ENCODE measurements at places on chromosomes 2 and 18. TPM values are rescaled to one million over a fixed set of nuclear protein-coding genes. Genes with fewer than 3 reads are reported as not detected.

Gene CPS1
- total RNA-seq = 8.3 TPM

Gene DCDC2C
- 1.3 TPM for total RNA-seq

DNA sequence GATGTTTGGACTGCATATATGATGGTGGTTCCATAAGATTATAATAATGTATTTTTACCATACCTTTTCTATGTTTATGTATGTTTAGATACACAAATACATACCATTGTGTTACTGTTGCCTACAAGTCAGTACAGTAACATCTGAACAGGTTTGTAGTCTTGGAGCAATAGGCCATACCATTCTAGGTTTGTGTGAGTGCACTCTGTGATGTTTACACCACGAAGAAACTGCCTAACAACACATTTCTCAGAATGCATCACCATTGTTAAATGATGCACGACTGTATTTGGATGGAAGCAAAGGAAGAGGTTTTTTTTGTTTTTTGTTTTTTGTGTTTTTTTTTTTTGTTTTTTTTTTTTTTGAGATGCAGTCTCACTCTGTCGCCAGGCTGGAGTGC, 9.5 kb downstream of the DUSP19 start:
- no peak for DNase-seq

Gene HOXD3
- total RNA-seq = 11.2 TPM

GRCh38 chr2:189137519-189137918, 42.0 kb downstream of the COL5A2 start:
- DNase-seq = no peak

GRCh38 chr2:43676322-43677050, at the start of gene C1GALT1C1L:
TSS of gene C1GALT1C1L (minus strand) at chr2:43676429. CDS start at chr2:43676322, 107 bp downstream.
- peak; percentile 7 for DNase-seq

Gene CACNB4
- 62.9 TPM for total RNA-seq

DNA sequence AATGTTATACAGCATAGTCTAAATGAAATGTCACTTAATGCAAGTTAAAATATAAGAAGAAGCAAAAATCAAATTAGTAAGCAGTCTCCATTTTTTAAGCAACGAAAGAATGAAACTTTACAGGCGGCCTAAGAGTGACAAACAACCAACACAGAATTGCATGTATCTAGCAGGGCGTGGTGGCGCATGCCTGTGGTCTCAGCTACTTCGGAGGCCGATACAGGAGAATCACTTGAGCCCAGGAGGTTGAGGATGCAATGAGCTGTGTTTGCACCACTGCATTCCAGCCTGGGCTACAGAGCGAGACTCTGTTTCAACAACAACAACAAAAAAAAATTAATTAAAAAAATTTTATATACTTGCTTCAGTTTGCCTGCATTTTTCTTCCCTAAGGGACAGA, 16.6 kb downstream of the RBMS1 start:
- DNase-seq = no peak

Gene MOCOS
- 0.77 TPM for total RNA-seq

GRCh38 chr2:216498070-216498378, 620 bp upstream of the RPL37A start:
- no peak for DNase-seq

DNA sequence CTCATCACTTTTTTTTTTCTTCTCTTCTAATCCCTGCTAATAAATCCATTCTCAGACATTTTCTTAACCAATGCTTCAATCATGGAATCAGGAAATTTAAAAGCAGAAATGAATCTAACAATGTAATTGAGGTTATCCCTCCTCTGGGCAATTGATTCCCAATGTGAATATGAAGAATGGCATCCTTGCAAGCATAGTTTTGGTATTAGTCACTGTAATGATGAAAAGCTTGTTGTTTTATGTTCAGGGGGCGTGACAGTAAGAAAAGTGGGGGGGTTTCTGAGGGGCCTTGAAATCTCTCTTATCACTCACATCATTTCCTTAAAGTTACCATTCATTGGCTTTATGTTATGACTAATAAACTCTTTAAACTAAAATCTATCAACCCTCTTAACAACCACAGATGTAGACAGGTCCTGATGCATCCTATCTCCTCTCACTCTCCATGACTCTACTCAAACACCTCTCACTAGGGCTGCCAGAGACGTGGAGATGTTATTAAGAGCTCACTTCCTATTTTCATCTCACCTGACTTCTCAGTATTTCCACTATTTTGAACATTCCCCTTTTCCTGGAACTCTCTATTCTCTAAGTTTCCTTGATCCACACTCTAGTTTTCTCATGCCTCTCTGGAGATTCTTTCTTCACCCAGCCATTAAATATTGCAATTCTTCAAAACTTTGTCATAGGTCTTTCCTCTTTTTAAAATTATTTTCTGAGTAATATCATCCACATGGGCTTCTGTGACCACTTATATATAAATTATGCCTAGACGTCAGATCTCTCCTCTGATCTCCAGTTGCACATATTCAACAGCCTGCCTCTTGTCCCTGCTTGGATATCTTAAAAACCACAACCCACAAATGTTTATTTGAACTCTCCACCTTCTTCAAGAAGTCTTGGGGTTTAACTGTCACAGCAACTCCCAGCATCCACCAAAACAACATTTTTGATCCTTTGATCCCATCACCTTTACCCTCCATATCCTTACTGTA, 332.9 kb downstream of the CDH2 start:
- DNase-seq = no peak

- DNase-seq = no peak
These were observed 124.8 kb downstream of the C1D start for GRCh38 chr2:67938053-67938452.

Gene DSG4
- total RNA-seq = not detected

Gene ATF2
- 88.1 TPM for total RNA-seq

GRCh38 chr2:61177727-61178549, 15.9 kb downstream of the C2orf74 start:
- DNase-seq = no peak

DNA sequence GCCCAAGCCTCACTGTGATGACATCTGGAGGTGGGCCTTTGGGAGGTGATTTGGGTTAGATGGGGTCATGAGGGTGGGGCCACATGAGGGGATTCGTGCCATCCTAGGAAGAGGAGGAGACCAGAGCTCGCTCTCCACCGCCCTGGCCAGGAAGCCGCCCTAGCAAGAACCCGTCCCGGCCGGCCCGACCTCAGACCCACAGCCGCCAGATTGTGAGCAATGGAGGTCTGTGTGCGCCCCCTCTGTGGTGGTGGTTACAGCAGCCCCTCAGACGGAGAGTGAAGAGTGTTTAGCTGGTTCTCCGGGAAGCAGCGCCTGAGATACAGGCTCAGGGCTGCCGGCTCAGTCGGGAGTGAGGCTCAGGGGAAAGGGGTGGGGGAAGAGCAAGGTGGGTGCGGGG, 83.3 kb downstream of the RTP5 start:
- DNase-seq = no peak

- no peak for DNase-seq
These were observed 69.9 kb upstream of the MCFD2 start for GRCh38 chr2:46985512-46985911.

DNA sequence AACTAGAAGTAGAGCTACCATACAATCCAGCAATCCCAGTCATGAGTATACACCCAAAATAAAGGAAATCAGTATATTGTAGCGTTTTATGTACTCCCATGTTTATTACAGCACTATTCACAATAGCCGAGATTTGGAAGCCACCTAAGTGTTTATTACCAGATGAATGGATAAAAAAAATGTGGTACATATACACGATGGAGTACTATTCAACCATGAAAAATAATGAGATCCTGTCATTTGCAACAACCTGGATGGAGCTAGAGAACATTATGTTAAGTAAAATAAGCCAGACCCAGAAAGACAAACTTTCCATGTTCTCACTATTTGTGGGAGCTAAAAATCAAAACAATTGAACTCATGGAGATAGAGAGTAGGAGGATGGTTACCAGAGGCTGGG, 131.9 kb downstream of the TMEM131 start:
- DNase-seq = no peak

DNA sequence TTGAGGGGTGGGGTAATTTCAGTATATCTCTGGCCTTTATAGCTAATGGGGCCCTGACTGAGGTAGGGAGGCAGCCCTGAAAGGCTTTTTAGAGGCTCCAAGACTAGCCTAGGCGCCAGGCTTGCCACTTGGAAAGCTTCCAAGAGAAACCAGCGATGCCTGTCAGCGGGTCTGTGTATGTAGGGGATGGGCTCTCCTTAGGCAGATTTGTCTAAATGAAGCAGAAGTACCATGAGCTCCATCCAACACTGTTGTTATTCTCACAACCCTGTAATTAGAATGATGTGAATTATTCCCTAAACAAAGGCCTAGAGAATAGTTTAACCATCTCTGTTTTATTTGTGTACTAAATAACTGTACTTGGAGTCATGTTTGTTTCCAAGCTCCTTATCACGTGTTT, 138.1 kb downstream of the B3GNT2 start:
- DNase-seq = no peak

DNA sequence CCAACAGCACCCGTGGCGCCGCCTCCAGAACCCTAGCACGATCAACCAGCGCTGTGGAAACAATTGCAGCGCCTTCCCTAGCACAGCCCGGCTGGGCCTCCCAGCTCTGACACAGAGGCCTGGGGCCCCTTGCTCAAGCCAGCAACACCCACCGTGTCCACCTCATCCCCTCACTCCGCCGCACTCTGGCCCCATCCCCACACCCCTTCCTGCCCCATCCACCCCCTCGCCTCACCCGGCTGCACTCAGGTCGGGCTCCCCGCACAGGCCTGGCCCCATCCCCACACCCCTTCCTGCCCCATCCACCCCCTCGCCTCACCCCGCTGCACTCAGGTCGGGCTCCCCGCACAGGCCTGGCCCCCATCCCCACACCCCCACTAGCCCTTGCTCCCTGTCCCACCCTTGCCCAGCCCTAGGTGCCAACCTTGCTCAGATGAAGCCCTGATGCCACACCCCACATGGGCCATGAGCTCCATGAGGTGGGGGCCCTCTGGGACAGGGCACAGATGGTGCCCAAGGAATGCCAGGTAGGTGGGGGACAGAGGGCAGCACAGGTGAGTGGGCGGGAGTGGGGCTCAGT, 28.7 kb downstream of the KIF1A start:
- DNase-seq = no peak

DNA sequence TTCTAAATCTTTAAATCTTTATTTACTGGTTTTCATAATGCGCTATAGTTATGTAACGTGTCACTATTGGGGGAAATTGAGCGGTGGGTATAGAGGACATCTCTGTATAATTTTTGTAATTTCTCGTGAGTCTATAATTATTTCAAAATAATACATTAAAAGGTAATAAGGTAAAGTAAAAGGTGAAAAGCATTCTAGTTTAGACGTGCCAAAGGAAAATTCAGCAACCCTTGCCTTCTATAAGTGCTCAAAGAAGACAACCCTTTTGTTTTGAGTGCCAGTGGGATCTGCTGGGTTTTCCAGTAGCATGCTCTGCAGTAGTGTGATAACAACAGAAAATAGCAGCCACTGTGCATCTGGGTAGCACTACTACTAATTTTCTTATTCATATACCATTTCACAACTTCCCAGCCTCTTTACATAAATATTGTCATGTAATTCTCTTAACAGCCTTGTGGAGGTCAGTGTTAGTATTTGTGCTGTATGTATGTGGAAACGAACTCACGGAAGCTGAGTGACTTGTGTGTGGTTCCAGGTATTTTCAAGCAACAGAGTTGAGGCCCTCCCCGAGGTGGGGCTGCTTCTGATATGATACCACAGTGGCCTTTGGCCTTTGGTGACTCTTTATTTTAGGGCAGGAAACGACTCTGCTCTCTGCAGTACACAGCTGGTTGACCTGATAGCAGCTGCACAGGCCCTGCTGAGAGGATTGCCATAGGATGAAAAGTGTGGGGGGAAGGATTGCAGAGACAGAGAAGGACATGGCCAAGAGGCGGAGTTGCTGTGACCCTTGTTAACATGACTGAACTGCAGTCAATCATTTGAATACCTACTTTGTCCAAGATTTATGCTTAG, 104.5 kb downstream of the TDRD15 start:
- no peak for DNase-seq

Gene SCYGR5
- not detected for total RNA-seq

DNA sequence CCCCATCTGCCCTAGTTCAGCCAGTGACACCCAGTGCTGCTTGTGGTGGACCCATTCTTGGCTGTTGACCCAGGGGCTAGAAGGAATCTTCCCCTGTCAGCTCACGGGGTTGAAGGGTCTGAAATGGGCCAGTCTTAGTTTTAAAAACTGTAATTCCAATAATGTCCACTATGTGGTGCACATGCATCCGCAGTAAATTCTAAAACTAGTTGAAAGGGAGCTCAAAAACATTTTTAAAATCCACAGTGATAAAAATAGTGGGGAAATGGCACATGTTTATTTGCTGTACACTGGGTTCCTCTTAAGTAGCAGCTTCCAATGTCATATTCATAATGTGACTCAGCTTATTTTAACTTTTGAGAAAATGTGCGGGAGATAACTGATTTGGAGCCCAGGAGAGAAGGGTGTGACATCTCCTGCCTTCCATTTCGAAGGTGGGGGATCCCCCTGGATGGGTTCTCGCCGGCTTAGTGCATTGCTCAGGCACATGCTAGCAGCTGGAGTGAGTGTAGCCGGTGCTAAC, 32.8 kb downstream of the GRHL1 start:
- DNase-seq = peak; percentile 44

GRCh38 chr2:109648041-109648527, 33.9 kb downstream of the SOWAHC start:
- no peak for DNase-seq

DNA sequence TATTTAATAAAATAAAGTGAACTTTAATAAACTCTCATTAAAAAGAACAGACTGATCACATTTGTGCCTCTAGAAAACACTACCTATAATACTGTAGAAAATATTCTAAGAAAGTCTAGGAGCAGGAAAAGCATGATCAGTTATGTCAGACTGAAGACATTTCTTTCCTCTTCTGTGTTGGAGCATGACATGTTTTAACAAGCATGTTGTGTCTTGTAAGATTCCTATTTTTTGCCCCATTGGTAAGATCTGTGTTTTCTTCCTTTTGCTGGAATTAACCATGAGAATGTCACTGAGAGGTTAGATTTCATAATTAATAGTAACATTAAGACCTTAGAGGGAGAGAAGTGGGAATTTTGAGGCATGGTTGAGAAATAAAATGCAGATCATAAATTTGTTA, 27.7 kb downstream of the LAMA3 start:
- DNase-seq = no peak

DNA sequence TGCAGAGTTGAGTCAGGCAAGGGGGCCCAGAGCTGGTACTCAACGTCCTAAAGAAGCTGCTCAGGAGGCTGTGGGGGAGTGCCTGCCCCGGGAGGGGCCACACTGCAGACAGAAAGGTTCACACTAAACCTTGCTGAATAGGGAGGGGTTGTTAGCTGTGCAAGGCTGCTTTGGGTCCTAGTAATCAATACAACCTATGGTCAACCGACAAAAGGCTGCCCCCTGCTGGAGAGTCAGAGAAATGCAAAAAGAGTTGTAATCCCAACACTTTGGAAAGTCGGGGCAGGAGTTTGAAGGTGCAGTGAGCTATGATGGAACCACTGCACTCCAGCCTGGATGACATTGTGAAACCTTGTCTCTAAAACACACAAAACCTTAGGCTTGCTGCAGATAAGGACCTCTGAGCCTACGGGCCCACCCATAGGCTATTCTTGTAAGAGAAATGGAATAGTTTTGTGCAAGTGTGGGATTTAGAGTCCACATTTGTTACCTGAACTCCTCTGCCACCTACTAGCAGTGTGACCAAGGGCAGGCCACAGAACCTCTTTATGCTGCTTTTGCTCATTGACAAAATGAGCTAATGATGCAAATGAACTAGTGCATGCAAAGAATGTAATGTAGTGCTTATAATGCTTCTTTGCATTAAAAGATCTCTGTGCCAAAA, 81.5 kb downstream of the PRPF40A start:
- DNase-seq = peak; percentile 88

- peak; percentile 45 for DNase-seq
These were observed 2.9 kb upstream of the CRYBA2 start for GRCh38 chr2:218995972-218996711.
